ENCODE measurements at places on chromosomes 4 and X. TPM values are rescaled to one million over a fixed set of nuclear protein-coding genes. Genes with fewer than 3 reads are reported as not detected.

- DNase-seq: no peak
Measured at GRCh38 chrX:23799469-23800065, 16.6 kb downstream of the SAT1 start.

DNA sequence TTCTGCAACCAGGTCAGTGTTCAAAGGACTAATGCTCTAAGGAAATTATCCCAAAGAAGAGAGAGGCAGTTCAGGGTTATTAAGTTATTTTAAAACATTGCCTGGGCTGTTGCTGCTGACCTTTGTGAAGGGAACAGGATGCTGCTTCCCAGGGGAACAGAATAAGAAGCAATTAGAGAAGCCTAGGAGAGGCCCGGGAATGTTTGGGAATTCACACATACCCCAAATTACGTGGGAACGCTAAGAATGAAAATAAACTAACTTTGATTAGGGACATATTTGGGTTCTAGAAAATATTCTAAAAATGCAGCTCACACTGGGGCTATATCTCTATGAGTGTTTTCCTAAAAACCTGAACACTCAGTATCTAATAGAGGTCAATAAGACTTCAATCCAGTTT, 243.1 kb upstream of the FTHL17 start:
- DNase-seq: no peak

DNA sequence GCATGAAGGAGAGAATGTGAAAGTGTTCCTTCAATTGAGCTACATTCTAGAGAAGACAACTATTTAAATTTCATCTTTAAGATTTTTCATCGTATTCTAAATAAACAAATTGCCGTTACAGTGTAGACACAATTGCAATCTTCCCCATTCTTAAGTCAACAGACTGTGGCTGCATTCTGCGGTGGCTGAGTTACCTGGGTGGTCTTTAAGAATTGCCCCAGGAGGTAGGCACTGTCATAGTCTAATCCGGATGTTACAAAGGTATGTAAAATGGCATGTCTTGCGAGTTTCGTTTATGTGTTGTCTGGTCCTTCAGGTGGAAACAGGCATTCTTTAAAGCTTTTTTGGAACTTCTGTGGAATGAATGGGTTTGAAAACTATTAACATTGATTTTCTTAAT, 586.1 kb upstream of the PITX2 start:
- no peak for DNase-seq

DNA sequence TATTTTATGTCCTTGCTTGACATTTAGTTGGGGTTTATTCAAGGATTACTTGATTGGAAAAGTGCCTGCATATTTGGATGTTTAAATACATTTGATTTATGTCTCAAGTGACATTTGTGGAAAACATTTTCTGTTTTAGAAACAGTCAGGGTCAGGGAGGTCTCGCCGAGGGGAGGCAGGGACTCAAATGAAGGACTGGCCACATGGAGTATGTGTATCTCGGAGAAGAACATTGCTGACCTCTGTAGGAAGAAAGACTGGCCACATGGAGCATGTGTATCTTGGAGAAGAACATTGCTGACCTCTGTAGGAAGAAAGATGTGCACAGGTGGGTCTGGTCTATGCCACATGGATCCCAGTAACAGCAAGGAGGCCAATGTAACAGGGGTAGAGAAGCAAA, 233.6 kb downstream of the TRIML1 start:
- DNase-seq: no peak

DNA sequence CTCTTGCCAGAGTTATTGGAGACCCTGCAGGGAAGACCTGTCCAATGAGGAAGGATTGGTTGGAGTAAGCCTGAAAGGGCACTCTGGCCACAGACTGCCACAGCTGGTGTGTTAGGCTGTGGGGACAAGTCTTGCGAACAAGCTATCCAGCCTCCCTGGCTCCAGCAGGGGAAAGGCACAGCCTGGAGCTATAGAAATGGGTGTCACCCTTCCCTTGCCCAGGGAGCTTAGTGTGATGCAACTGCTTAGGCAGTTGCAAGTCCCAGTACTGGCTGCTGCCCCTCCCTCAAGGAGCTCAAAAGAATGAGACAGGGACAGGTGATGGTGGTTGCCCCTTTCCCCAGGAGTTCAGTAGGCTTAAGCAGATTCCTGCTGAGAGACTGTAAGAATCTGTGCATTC, 165.7 kb upstream of the CT83 start:
- DNase-seq: no peak

GRCh38 chrX:119529345-119530276, 35.6 kb downstream of the STEEP1 start:
- no peak for DNase-seq

DNA sequence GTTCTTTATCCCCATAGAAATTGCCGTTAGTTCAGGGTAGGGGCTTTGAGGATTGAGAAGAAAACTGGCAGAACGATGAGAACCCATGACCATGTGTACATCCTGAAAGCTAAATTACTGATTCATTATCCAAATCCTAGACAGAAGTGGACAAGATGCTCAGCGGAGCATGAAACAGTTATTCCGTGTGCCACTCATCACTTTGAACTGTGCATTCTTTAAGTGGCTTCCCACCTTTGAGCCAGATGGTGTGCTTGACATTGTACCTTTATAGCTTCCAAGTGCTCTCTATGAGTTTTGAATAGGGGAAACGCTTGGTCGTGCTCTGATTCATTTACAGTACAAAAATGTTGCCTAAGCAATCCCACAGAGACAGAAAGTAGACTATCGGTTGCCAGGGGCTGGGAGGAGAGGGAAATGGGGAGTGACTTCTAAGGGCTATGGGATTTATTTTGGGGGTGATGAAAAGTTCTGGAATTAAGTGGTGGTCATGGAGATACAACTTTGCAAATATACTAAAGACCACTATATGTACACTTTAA, 100.0 kb downstream of the DOCK11 start:
- DNase-seq: no peak

DNA sequence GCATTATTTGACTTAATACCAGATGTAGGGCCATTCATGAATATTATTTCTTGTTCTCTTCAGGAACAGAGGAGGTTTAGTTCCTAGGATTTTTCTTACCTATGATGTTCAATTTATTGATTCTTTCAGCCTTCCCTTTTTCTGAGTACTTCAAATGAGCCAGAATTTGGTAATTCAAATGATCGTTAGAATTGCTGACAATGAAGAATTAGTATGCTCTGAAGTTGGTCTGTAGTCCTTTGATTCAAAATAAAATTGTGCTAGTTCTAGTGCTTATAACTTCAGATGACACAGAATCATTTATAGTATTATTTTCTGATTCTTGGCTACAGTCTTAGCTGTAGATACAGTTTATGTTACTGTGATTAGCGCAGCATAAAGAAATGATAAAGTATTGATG, 35.2 kb upstream of the WDR17 start:
- DNase-seq: no peak

DNA sequence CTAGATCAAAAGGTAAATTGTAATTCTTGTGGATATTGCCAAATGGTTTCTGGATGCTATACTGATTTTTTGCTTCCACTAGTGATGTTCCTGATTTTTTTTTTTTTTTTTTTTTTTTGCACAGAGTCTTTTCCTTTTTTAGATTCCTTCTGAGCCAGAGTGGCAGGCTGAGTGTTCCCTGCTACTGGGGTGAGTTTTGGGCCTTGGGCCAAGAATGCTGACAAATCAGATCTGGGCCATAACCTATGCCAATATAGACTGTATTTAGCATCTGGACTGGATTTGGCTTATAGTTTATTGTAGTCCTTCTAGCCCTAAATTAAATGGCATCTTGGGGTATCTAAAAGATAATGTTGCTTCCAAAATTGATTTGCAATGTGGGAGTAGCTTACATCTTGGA, 52.8 kb downstream of the REPS2 start:
- DNase-seq: no peak

GRCh38 chr4:13289391-13289790, 194.7 kb downstream of the RAB28 start:
- no peak for DNase-seq

DNA sequence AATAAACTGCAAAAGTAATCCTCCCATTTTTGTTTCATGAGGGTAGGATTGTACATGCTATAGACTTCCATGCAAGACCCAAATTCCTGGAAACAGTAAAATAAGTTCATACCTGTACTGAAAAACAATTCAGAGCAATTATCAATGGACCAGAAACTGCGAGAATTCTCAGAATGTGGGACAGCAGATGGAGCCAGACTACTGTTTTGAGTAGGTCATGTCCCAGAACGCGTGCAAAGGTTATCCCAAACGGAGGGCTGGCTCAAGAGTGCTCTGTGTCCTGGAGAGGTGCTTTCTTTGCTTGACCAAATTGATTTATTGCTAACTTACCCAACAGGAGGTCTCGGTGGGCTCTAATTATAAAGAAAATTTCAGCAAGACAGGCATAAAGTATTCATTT, 1.7 kb upstream of the MAGEH1 start:
- no peak for DNase-seq

CT45A1 gene
- not detected for polyA plus RNA-seq

BBS7 gene
- polyA plus RNA-seq: 6.5 TPM

Data from CD4-positive, CD25-positive, alpha-beta regulatory T cell (primary cell).